ENCODE measurements at places on chromosomes 7 and 10. TPM values are rescaled to one million over a fixed set of nuclear protein-coding genes. Genes with fewer than 3 reads are reported as not detected.

The FAM180A gene
- total RNA-seq, result not detected

The DAGLB gene
- total RNA-seq, result 23.4 TPM

The CCL24 gene
- total RNA-seq, result 0.45 TPM

The MMP21 gene
- not detected for total RNA-seq

Data from SJSA1 (cell line).